ENCODE measurements at places on chromosomes 13 and 19.

- DNase-seq, result no peak
These were observed 5.9 kb upstream of the ACOD1 start for GRCh38 chr13:76942363-76942762.

DNA sequence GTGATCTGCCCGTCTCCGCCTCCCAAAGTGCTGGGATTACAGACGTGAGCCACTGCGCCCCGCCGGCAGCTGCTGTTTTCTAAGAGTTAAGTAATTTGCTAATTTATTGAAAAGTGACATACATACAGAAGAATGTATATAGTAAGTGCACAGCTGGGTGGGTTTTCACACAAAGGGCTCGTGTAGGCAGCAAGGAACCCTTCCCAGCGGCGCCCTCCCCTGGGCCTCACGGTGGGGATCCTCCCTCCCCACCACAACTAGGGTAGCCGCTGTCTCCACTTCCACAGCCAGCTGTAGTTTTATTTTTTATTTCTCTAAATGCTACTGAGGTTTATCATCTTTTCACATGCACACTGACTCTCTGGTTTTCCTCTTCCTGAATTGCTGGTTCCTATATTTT lies 64.9 kb downstream of the CRYL1 start:
- no peak for DNase-seq

GRCh38 chr13:98975822-98976261 lies 2.0 kb downstream of the DOCK9 start:
- DNase-seq, result no peak

GRCh38 chr19:33556261-33556660 lies 34.7 kb upstream of the PEPD start:
- DNase-seq, result no peak

DNA sequence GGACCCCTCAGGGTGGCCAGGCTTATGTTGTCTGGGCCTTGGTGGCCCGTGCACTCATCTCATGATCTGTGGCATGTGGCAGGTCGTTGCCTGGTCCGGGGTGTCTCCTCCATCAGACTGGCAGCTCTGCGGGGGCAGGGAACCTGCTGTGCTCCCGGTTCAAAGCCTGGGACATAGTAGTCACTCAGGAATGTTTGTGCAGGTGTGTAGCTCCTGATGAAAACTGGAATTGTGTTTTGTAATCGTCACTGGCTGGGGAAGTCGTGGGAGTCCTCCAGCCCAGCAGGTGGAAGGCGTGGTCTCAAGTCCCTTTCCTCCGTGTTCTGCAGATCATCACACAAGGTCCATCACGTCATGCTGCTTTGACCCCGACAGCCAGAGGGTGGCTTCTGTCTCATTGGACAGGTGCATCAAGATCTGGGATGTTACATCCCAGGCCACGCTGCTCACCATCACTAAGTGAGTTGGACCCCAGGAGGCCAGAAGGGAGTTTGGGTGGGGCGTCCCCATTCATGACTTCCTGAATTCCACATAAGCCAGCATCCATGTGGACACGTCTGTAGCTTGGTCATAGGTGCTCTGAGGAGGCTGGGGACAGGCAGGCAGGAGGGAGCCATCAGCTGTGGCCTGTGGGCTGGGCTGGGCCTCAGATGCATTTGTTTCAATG lies 19.1 kb downstream of the WDR88 start:
- no peak for DNase-seq

DNA sequence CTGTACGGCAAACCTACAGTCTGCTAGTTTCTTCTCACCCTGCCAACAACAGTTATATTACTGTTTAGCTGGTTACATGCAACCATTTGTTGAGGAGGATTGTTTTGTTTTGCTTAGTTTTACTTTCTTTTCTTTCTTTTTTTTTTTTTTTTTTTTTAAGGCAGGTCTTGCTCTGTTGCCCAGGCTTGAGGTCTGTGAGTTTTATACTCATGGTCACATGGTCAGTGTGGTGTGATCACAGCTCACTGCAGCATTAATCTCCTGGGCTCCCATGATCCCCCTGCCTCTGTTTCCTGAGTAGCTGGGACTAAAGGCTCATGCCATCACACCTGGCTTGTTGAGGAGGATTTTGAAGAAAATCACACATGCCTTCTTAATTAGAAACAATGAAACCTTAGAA lies 505.6 kb downstream of the GPC5 start:
- DNase-seq, result no peak

- no peak for DNase-seq
These were observed 1.3 kb upstream of the CD177 start for GRCh38 chr19:43351998-43352746.
